Stimulated activated CD8-positive, alpha-beta memory T cell treated with anti-CD3 and anti-CD28 coated beads, Interleukin-2, amount 100 ng/mL, for 1 hour (primary cell): ENCODE measurements at places on chromosomes 12 and 14.

- no peak for DNase-seq
Observed at GRCh38 chr12:104742551-104743201, 215.4 kb downstream of the SLC41A2 start.

DNA sequence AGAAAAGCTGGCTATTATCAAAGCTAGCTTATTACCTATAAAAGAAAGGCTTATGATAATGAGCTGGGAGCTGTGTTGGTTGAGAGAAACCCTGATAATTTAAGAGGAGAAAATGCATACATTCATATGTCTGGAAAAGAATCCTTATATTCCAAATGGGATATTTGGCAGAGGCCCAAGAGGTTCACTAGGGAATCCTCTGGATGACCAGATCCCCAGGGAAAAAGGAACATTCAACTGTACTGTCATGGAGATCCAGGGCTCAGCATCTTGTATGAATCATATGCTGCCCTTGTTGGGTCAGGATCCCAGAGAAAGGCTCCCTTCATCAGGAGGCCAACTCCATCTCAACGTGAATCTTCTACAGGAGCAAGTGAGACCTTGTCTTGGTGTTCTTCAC lies 16.6 kb upstream of the FBXO34 start:
- DNase-seq = no peak

- DNase-seq = no peak
Observed at GRCh38 chr14:93223565-93223964, 16.5 kb downstream of the UBR7 start.

GRCh38 chr12:108152170-108152538 lies 23.1 kb downstream of the WSCD2 start:
- DNase-seq = no peak

DNA sequence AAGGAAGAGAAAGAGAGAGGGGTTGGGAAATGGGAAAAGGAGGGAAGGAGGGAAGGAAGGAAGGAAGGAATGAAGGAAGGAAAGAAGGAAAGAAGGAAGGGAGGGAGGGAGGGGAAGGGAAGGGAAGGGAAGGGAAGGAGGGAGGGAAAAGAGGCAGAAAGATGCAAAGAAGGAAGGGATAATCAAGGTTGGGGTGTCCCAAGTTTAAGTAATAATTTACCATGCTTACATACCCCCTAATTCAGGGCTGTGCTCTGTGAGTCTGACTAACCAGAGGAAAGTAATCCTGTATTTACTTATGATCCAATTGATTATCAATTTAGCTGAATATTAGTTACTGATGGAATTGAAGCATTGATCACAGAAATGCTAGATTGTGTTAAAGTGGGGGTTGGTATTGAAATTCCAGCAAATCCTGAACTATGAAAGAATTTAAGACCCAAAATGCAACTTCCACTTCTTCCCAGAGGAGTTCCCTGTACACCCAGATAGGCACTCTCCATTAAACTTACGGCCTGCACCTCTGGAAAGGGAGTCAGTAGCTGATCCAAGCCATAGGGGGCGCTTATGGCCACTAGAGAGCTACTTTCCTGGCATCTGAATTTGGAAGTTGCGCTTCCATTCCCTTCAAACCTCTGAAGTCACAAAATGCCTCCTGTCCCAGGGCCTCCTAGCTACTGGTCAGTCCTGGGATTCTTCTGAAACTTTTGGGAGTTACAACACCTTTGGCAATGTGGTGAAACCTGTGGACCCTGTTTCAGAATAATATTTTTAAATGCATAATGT lies 162.7 kb upstream of the PWP1 start:
- no peak for DNase-seq

DNA sequence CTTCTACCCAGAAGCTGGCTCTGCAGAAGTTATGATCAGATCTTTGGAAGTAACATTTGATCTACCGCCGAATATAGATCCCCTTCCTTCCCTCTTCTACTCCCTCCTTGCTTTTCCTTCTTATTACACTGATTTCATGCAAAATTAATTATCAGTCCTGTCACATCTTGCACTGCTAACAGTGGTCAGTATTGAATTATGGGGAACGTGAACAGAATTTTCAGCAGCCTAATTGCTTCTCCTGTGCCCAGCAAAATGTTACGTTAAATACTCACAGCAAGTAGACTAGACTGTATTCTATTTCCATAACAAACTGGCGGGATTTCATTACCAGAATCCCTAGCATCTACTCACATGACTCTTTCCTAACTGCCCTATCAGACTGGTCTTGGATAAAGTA lies 596.9 kb downstream of the DIO2 start:
- no peak for DNase-seq
